ENCODE measurements at places on chromosomes 2 and 18.
A peak's percentile ranks its signal among the peaks of the same experiment; 100 is the strongest.

GRCh38 chr2:47043142-47043890, 111.8 kb downstream of the STPG4 start:
- peaks cover 6% of the 10 kb centered on the region for H3K36me3 ChIP-seq
- DNase-seq: no peak
- H3K27ac ChIP-seq: peak overlapping the region; percentile 83
- peak overlapping the region; percentile 58 for H3K4me3 ChIP-seq
- no peaks in the 10 kb centered on the region for H3K27me3 ChIP-seq

DNA sequence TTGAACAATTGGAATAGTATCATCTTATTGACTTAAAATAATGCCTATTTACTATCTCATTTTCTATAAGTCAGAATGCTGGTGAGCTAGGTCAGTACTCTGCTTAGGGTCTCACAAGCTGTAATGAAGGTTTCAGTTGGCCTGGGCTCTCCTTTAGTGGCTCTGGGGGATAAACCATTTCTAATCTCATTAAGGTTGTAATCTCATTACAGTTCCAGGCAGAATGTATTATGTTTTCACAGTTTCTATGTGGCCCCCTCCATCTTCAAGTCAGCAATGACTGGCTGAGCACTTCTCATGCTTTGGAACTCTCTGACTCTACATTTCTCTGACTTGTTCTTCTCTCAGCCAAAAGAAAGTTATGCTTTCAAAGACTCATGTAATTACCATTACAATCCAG, 163.1 kb downstream of the CCDC178 start:
- no peaks in the 10 kb centered on the region for H3K4me1 ChIP-seq
- no peaks in the 10 kb centered on the region for H3K27me3 ChIP-seq
- no peak overlapping the region for H3K4me3 ChIP-seq
- DNase-seq: no peak

DNA sequence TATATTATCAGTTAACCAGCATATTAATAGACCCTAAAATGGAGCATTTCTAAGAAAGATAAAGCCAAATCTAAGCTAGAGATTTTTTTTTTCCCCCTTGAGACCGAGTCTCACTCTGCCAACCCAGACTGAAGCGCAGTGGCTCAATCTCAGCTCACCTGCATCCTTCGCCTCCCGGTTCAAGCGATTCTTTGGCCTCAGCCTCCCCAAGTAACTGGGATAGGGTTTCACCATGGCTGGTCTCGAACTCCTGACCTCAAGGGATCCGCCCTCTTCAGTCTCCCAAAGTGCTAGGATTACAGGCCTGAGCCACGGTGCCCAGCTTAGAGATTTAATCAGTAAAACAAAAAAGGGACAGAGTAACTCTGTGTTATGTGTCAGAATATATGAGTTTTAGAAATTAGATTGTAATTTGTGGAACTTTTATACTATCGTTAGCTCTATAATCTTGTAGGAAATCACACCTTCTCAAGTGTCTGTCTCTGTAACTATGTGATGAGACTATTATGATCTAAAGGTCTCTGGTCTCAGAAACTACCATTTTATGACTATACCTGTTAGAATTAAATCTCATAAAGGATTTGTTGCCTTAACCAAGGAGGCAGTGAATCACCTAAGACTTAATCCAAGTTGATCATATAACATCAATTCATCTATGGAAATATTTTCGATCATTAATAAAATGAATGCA, 34.0 kb downstream of the YWHAQ start:
- no peak for DNase-seq
- no peaks in the 10 kb centered on the region for H3K27me3 ChIP-seq
- peaks cover 42% of the 10 kb centered on the region for H3K36me3 ChIP-seq
- no peak overlapping the region for H3K4me3 ChIP-seq

DNA sequence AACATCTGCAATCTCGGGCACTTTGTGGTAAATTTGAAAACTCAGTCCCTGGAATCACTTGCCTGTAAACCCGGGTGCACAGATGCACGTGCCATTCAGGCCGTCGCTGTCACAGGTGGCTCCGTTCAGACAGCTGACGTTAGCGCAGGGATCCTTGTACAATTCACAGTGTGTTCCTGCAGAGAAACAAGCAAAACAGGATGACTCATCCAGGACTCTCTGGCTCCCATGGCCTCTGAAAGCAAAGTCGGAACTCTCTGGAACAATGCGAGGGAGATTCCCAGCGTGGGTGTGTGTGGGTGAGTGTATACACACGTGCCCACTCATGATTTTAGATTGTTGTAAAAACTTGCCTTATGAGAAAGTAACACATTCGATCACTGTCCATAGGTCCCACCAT, 136.1 kb upstream of the PID1 start:
- no peak for DNase-seq
- peaks cover 4% of the 10 kb centered on the region for H3K36me3 ChIP-seq
- H3K4me3 ChIP-seq: peak overlapping the region; percentile 15

- H3K4me3 ChIP-seq: no peak overlapping the region
- no peaks in the 10 kb centered on the region for H3K36me3 ChIP-seq
- H3K27me3 ChIP-seq: no peaks in the 10 kb centered on the region
These were observed 101.8 kb upstream of the NDUFV2 start for GRCh38 chr18:9000733-9001132.

- no peaks in the 10 kb centered on the region for H3K27me3 ChIP-seq
- H3K4me1 ChIP-seq: no peaks in the 10 kb centered on the region
- no peak overlapping the region for H3K27ac ChIP-seq
- no peak overlapping the region for H3K4me3 ChIP-seq
These were observed 37.2 kb upstream of the CDH19 start for GRCh38 chr18:66641056-66641455.

DNA sequence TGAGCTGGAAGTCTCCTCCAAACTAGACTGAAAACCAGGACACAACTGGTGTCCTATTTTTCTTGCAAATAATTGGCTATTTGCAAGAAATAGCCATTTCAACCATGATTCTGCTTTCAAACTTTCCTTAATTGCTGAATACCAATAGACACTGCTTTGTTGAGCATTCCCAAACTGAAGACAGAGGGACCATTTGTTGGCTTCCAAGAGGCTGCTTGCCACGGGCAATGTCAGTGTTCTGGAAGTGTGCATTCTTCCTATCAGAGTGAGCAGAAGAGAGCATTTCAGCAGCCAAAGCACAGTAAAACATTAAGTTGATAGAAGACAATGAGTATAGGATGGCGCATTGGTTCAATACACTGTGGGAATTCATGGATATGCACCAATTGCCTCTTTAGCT, 360.5 kb upstream of the RGPD4 start:
- H3K4me3 ChIP-seq: no peak overlapping the region
- no peaks in the 10 kb centered on the region for H3K4me1 ChIP-seq
- H3K27me3 ChIP-seq: no peaks in the 10 kb centered on the region
- DNase-seq: no peak
- no peaks in the 10 kb centered on the region for H3K36me3 ChIP-seq

GRCh38 chr18:37393945-37394609, 171.5 kb downstream of the CELF4 start:
- H3K4me1 ChIP-seq: peaks cover 8% of the 10 kb centered on the region
- H3K27ac ChIP-seq: peak overlapping the region; percentile 47
- peaks cover 22% of the 10 kb centered on the region for H3K27me3 ChIP-seq
- no peaks in the 10 kb centered on the region for H3K36me3 ChIP-seq

DNA sequence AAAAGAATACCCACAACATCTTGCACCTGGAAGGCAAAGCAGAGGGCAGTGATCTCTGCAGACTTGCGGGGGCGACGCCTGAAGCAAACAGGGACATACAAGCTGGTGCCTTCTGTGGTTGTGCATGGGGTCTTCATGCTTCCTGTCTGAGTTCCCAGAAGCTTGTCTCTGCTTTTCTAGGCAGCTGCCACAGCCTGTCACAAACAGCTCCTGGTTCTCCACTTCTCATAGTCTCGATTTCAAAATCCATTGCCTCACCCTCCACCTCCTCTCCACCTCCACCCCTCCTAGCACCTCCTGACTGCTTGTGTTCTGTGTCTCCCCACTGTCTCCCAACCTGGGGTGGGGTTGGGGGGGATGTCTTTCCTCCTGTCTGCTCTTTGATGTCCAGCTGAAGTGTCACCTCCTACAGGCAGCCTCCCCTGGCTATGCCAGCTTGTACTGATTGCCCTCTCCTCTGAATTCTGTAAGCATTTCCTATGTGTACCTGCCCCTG, 1.7 kb upstream of the PROC start:
- DNase-seq: no peak
- peaks cover 16% of the 10 kb centered on the region for H3K4me1 ChIP-seq
- H3K36me3 ChIP-seq: no peaks in the 10 kb centered on the region
- H3K4me3 ChIP-seq: peak overlapping the region; percentile 76
- H3K27me3 ChIP-seq: peaks cover 52% of the 10 kb centered on the region

DNA sequence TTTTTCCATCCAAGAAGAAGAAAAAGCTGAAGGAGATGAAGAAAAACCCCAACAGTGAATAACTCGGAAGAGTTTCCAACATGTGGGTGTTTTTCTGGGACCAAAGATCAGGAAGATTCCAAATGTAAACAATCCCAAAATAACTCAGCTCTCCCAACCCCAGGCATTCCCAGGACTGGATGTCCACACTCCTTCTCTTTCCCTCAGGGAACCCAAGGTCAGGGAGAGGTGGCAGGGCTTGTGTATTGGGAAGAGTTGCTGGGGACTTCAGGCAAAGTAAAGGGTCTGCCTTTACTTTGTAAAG, 268.0 kb downstream of the DYSF start:
- no peak for DNase-seq
- H3K4me3 ChIP-seq: no peak overlapping the region
- H3K27me3 ChIP-seq: peaks cover 6% of the 10 kb centered on the region
- H3K36me3 ChIP-seq: no peaks in the 10 kb centered on the region

DNA sequence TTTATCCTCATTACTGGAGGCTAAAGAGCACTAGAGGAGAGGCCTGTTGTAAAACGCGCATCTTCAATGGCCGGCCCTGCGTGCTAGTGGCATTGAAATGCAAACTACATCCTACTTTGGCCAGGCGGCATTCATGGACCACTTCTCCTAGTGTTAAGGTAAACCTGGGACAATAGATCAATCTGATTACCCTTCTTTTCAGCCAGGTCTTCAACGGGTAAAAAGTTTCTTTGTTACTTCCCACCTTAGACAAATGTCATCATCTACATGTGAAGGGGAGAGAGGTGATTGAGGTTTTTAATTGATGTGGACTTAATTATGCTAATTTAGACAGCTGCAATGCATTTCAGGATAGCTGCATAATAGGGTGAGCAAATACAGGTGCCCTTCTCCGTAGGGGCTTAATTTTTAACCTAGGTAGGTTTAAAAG, 628.0 kb downstream of the ZEB2 start:
- no peak for DNase-seq
- peaks cover 12% of the 10 kb centered on the region for H3K27me3 ChIP-seq
- no peaks in the 10 kb centered on the region for H3K36me3 ChIP-seq
- no peaks in the 10 kb centered on the region for H3K4me1 ChIP-seq
- H3K4me3 ChIP-seq: no peak overlapping the region

- H3K4me1 ChIP-seq: peaks cover 14% of the 10 kb centered on the region
- no peak overlapping the region for H3K4me3 ChIP-seq
- H3K27ac ChIP-seq: no peak overlapping the region
- H3K27me3 ChIP-seq: no peaks in the 10 kb centered on the region
- DNase-seq: no peak
- peaks cover 21% of the 10 kb centered on the region for H3K36me3 ChIP-seq
These were observed 66.9 kb downstream of the ACVR1 start for GRCh38 chr2:157809212-157809611.

DNA sequence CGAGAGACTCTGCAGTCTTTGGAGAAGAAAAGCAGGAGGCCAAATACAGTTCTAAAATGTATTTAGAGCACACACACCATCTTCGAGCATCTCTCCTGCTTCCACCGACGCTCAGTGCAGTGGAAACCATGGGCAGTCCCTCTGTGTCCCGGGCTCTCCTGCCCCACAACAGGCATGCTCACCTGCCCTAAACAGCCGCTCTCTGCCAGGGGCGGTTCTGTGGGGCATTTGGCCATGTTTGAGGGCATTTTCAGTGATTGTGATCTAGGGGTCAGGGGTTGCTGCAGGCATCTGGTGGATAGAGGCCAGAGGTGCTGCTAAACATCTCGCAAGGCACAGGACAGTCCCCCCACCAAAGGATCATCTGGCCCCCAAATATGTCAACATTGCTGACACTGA, 55.8 kb downstream of the EMX1 start:
- no peaks in the 10 kb centered on the region for H3K4me1 ChIP-seq
- H3K27me3 ChIP-seq: no peaks in the 10 kb centered on the region
- no peak overlapping the region for H3K27ac ChIP-seq
- no peak for DNase-seq

GRCh38 chr2:159322419-159322818, 35.9 kb upstream of the WDSUB1 start:
- no peaks in the 10 kb centered on the region for H3K27me3 ChIP-seq
- no peak overlapping the region for H3K27ac ChIP-seq
- no peak overlapping the region for H3K4me3 ChIP-seq
- H3K4me1 ChIP-seq: peaks cover 5% of the 10 kb centered on the region

DNA sequence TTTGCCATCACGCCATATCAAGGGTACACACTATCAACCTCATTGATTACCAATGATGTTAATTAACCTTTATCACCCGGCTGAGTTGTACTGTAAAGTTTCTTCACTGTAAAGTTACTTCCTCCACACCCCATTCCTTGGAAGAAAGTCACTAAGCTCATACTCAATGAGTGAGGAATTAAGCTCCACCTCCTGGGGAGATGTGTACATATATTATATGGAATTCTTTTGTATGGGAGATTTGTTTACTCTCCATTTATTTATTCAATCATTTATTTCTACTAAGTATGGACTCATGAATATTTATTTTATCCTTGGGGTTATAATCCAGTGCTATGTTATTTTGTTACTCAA, 56.8 kb downstream of the C2orf74 start:
- no peaks in the 10 kb centered on the region for H3K4me1 ChIP-seq
- H3K4me3 ChIP-seq: no peak overlapping the region
- peaks cover 30% of the 10 kb centered on the region for H3K36me3 ChIP-seq
- DNase-seq: no peak

DNA sequence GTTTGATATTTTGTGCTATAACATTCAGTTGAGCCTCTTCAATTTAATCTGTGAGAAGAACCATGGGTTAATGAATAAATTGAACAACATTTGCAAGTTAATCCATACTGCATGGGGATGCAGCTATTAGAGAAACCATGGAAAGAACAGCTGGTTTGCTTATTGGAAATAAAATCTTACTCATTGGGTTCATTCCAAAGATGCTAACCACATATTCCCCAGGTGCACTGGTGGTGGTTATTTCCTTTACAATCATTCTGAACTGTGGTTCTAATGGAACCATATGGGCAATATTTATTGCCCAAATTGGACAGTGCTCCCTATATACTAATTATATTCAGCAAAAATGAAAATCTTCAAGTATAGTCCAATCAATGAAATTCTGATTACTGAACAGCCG, 1200.4 kb upstream of the CDH2 start:
- no peaks in the 10 kb centered on the region for H3K4me1 ChIP-seq
- DNase-seq: no peak
- no peak overlapping the region for H3K27ac ChIP-seq

All from type B pancreatic cell (in vitro differentiated cells).